ENCODE measurements at places on chromosomes 5 and 9. TPM values are rescaled to one million over a fixed set of nuclear protein-coding genes. Genes with fewer than 3 reads are reported as not detected.

GRCh38 chr5:171492781-171493180 is 73.3 kb downstream of the FGF18 start:
- no peak for DNase-seq

DNA sequence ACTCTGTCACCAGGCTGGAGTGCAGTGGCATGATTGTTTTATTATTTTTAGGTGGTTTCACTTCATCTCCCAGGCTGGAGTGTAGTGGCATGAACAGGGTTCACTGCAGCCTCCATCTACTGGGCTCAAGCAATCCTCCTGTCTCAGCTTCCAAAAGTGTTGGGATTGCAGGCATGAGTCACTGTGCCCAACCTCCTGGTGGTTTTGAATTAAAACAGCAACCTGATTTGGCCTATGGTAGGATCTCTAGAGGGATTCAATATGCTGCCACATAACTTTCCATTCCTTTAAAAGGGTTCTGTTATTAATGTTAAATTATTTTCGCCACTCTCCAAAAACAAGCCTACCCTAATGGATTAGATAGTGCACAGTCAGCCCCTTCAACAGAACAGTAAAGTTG is 9.9 kb upstream of the HSPA4 start:
- DNase-seq = no peak

DNA sequence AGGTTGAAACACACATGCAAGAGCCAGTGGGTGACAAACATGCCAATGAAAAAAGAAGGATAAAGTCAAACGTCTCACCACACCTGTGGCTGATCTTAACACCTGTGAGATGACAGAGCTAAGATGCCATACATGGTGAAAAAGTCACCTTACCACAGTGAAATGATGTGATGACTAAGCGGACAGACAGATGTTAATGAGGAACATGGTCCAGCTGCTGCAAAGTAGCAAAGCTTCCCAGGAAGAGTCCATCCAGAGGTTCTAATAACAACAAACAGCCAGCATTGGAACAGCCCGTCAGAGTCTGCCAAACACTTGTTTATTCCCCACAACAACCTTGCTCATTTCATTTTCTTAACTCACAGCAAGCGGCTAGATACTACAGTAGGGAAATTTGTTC is 1.9 kb downstream of the KIAA1191 start:
- no peak for DNase-seq

The EPB41L4B gene
- not detected for total RNA-seq

GRCh38 chr9:36900136-36900855 is 133.8 kb downstream of the PAX5 start:
- no peak for DNase-seq

DNA sequence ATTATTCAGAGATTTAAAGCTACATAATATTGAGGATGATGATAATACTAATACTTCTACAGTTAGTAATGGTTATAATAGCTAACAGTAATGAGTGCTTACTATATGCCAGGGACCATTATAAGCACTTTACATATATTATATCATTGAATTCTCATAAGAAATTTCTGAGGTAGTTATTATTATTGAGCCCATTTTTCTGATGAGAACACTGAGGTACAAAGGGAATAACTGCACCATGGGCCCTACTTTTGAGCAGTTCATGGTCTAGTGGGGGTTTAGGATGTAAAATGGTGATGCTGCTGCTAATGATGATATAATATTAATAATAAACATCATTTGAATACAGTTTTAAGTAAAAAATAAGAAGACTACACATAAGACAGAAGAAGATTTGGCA is 64.2 kb upstream of the SPDL1 start:
- DNase-seq = no peak

- no peak for DNase-seq
Measured at GRCh38 chr5:103041071-103041676, 78.8 kb downstream of the GIN1 start.

The CKMT2 gene
- total RNA-seq = 3.0 TPM

DNA sequence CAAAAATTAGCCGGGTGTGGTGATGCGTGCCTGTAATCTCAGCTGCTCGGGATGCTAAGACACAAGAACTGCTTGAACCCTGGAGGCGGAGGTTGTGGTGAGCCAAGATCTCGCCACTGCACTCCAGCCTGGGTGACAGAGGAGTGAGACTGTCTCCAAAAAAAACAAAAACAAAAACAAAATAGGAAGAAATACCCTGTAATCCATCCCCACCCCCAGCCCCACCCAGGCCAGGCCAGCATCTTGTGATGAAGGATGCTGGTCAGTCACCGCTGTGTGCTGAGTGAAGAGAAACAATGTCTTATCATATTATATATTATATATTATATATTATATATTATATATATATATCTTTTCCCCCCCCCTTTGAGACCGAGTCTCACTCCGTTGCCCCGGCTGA is 15.4 kb upstream of the CCIN start:
- DNase-seq = peak; percentile 48

GRCh38 chr5:122565331-122565730 is 209.5 kb upstream of the SNX2 start:
- no peak for DNase-seq

The TAF11L13 gene
- total RNA-seq = not detected

DNA sequence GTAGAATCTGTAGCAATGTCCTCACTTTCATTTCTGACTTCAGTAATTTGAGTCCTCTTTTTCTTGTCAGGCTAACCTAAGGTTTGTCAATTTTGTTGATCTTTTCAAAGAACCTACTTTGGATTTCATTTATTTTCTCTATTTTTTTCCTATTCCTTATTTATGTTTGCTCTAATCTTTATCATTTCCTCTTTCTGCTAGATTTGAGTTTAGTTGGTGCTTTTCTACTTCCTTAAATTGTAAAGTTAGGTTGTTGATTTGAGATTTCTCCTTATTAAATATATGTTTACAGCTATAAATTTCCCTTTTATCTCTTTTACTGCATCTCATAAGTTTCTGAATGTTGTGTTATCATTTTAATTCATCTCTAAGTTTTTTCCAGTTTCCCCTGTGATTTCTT is 75.1 kb upstream of the FAM120A start:
- DNase-seq = no peak

GRCh38 chr9:137267933-137268355 is 9.6 kb upstream of the TOR4A start:
- peak; percentile 73 for DNase-seq

- peak; percentile 93 for DNase-seq
Measured at GRCh38 chr9:124941679-124942561, 1.0 kb upstream of the GOLGA1 start.

GRCh38 chr9:128182893-128183588 is 8.3 kb downstream of the CIZ1 start:
- DNase-seq = no peak

- no peak for DNase-seq
Measured at GRCh38 chr9:107397076-107398044, 92.2 kb downstream of the KLF4 start.

DNA sequence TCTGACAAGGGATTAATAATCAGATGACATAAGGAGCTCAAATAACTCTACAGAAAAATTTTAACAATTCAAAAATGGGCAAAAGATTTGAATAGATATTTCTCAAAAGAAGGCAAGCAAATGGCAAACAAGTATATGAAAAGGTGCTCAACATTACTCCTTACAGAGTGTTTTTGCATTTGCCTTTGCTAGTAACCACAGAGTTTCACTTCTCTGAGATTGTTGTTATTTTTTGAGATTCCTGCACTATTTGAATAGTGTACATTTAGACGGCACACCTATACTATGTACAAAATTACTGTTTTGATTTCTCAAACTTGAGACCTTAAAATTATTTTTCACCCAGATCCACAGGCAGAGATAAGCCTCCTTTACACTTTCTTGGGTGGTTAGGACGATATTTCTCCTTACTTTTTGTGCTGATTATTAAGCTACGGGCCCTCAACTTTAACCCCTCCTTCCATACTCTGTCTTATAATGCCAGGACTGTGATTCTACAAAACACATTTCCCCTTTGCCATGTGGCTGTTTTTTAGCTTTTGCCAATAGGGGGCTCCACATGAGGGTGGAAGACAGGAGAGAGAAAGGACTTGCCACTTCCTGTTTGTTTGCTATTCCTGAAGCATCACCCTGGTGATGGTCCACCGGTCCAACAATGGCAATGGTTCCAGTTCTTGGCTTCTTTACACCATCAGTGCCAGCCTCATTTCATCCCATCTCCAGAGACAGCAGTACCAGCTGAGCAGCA is 65.0 kb upstream of the DAP start:
- no peak for DNase-seq

DNA sequence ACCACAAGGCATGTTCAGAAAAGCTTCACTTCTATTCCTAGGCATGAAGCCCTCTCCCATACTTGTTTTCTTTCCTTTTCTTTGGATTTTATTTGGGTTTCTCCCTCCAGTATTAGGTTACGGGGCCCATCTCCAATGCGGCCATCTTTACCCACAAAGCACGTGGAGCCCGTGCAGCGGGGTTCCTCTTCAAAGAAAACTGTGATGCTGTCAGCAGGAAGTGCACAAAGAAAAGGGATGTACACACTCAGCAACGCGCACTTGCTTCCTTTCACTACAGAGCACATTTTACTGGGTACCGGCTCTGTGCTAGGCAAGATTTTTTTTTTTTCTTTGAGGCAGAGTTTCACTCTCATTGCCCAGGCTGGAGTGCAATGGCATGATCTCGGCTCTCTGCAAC is 106.6 kb downstream of the COL23A1 start:
- peak; percentile 86 for DNase-seq

DNA sequence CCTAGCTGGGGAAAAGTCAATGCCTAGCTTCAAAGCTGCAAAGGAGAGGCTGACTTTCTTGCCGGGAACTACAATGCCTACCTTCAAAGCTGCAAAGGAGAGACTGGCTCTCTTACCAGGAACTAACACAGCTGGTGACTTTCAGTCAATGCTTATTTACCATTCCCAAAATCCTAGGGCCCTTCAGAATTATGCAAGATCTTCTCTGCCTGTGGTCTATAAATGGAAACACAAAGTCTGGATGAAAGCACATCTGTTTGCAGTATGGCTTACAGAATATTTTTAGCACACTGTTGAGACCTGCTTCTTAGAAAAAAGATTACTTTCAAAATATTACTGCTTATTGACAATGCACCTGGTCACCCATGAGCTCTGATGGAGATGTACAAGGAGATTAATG is 259.4 kb downstream of the PLK2 start:
- no peak for DNase-seq

DNA sequence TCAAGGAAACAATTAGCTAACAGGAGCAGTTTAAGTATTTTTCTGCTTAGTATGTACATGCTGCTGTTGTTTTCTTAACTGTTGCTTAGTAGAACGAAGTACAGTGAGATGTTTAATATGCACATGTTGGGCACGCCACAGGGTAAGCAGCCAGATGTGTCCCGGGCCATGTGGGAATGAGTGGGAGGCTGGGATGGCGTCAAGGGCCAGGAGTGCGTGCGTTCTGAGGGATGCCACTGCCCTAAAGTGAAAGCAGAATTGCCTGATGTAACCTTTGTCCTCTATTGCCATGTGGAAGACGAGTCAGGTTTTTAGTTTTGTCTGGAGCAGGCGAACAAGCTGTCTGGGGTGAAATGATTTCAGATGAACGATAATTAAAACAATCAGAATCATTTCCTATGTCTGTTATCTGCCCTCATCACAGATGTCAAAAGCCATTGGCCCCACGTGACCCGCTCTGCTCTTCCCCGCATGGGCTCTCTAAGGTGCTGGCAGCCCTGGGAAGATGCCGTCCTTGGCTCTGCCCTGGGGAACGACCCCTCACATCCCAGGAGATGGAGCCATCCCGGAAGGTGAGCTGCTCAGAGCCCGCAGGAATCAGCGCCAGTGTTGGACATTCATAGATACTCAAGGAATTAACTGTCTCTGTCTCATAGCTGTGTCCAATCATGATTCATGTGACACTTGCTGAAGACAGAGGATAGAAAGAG is 356.6 kb upstream of the IRX4 start:
- no peak for DNase-seq

DNA sequence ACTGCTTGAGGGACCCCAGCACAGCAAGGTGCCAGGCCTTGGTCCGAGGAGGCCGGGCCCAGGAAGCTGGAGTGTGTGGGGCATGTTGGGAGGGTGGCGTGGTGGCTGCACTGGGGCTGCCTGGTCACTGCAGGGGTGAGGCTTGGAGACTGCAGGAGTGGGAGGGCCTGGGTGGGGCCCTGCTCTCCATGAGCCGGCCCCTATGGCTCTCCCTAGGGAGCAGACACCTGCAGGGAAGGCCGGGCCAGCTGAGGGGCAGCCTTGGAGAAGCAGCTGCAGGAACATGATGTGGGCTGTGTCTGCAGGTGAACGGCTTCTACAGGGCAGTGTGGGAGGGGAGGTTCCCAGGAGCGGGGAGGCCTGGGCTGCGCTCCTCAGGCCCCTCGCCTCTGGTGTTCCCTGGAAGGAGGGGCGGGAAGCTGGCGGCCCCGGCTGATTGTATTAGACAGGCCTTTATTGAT is 41.7 kb upstream of the TMEM250 start:
- DNase-seq = no peak

GRCh38 chr9:2616692-2617377 is 4.8 kb upstream of the VLDLR start:
- no peak for DNase-seq

DNA sequence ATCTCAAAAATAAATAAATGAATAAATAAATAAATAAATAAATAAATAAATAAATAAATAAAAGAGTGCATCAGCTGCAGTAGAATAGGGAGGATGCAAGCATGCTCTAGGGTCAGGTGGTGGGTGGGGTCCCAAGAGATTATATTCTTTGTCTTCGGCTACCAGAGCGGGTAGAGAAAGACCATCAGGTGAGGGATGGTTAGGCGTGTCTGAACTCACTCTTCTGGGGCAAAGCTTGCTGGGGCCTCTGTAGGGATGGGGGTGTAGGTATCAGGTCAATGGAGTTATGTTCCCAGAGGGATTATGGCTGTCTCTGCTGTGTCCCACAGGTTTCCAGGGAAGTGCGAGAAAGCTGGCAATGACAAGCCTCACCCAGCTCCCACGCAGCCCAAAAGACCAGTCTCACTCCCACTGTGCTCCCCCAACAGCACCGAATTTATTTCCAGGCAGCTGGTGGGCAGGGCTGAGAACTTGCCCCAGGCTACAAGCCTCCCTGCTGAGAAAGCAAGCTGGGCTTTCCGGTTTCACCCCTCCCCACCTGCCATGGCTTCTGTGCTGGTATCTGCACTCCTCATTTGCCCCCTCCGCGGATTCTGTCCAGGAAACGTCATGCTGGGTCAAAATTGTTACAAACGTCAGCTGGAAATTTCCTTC is 180.8 kb downstream of the LURAP1L start:
- no peak for DNase-seq

- no peak for DNase-seq
Measured at GRCh38 chr5:42242881-42243485, 180.3 kb upstream of the GHR start.

The SEPTIN8 gene
- total RNA-seq = 16.8 TPM

- no peak for DNase-seq
Measured at GRCh38 chr9:120741191-120741590, 26.9 kb upstream of the MEGF9 start.

All from spleen (tissue), 13 donors.